ENCODE measurements at places on chromosomes 2 and 18.

GRCh38 chr2:110115291-110116032 is at the start of gene MALL:
TSS of gene MALL (minus strand) at chr2:110115822. CDS start at chr2:110115792, 30 bp downstream.
- peak; percentile 32 for DNase-seq

DNA sequence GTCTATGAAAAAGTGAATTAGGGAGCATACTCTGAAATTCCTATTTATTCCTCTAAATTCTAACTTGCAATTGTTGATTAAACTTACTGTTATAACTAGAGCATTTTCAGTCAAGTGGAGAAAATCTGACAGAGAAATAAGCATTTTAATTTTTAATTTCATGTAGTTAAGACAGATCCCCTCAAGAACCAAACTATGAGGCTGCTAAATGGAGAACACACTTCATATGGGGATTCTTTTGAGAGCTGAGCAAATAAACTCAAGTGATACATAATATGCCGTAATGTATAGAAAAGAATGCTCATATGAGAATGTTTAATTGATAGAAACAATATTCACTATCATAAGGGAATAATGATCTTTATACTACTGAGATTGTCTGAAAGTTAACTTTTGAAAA is 340.8 kb downstream of the ERBB4 start:
- no peak for DNase-seq

- no peak for DNase-seq
Observed at GRCh38 chr2:148658807-148659722, 14.5 kb downstream of the EPC2 start.

DNA sequence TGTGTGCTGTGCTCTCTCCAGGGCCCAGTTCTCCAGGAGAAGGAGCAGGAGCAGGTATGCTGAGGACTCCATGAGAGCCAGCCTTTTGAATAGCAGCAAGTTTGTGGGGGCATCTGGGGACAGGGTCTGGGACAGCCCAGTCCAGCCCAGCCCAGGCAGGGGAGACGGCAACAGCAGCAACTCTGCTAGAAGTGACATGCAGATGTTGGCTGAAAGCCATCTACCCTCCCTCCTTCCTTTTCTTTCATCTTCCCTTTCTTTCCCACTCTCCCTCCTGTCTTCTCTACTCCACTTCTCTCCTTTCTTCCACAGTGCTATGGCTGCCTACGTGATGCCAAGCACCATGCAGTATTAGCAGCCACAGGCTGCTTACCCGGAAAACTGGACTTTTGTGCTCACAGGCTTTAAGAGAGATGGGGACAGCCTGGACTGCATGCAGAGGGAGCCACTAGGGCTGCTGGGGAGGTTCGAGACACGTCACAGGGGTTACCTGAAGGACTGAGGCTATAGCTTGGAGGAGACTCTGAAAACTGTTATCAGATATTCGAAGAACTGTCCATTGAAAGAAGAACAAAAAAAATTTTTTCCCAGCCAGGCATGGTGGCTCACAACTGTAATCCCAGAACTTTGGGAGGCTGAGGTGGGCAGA is 23.8 kb upstream of the YWHAQ start:
- no peak for DNase-seq

DNA sequence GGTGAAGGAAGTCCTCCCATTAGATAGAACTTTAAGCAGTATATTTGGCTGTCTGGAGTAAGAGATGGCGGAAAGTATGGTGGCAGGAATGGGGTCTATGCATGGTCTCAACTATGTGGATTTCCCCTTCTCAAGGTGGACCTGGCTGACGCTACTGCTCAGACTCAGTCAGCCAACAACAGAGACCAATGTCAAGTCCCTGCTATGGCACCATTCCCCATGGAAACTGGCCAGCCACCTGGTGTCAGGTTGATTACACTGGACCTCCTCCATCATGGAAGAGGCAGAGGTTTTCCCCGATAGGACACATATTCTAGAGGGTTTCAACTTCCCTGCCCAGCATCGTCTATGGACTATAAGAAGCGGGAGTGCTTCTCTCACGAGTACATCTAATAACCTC is 8.6 kb upstream of the FAHD2A start:
- no peak for DNase-seq

Data from NCI-H526 treated with DMSO at 0.1 percent for 48 hours (cell line).